ENCODE measurements at places on chromosomes 6 and 20.

GRCh38 chr6:14730654-14731053 lies 515.2 kb upstream of the JARID2 start:
- no peak for DNase-seq

DNA sequence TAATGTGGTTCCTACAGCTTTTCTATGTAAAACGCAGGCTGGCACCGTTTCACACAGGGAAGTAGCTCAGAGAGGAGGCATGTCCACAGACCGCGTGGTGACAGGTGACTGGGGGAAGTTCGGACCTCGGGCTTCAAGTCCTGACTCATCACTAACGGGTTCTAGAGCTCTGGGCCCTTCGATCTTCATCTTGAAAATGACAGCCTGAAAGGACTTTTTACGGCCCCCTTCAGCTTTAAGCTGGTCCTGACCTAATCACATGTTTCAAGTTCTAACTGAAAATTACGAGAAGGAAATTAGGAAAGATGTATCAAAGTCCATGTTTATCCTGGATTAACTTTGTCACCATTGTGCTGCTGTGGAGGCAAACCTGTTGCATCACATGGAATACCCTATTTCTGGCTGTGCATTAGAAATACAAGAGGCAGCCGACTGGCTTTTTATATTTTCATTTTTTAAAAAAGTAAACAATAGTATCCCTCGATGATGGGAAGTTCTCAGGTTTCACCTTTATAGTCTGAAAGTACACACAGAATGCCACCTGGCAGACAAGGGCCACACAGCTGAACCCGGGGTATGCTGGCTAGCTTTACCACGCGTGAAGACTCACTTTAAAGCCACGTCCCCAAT lies 2.0 kb downstream of the MAN1A1 start:
- DNase-seq = no peak

GRCh38 chr6:53628354-53629119 lies 37.0 kb downstream of the KLHL31 start:
- DNase-seq = no peak

DNA sequence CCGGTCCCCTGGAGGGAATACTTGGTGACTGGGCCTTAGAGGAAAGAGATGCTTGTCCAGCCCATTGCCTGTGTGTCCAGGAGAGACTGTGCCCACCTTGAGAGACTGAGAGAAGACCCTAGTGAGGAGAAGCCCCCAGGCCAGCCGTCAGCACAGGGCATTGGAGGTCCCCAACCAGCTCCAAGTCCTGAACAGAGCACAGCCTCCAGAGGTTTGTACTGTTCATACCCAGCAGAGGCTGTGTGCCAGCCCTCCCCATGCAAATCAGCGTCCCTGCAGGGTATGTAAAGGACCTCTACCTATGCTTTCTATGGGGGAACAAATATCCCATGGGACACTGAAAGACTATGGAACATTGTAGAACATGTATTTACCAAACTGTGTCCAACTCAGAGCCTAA lies 8.4 kb downstream of the HLA-E start:
- DNase-seq = no peak
